ENCODE measurements at places on chromosomes 3 and 15. TPM values are rescaled to one million over a fixed set of nuclear protein-coding genes. Genes with fewer than 3 reads are reported as not detected.

The GALNT15 gene
- 0.03 TPM for total RNA-seq

The GABRR3 gene
- total RNA-seq: not detected

The SLC28A2 gene
- not detected for total RNA-seq

The TEX9 gene
- 6.1 TPM for total RNA-seq

The TF gene
- total RNA-seq: 0.51 TPM

The PRICKLE2 gene
- 3.4 TPM for total RNA-seq

The GOLIM4 gene
- total RNA-seq: 20.4 TPM

The CASR gene
- total RNA-seq: not detected

The CCDC191 gene
- 1.9 TPM for total RNA-seq

The GOLGA8R gene
- total RNA-seq: 0.27 TPM

The CHSY1 gene
- total RNA-seq: 25.7 TPM

The HACD2 gene
- total RNA-seq: 38.1 TPM

The CAND2 gene
- 0.31 TPM for total RNA-seq
